ENCODE measurements at places on chromosomes 7 and 10.

GRCh38 chr7:124812764-124813163 lies 47.2 kb upstream of the GPR37 start:
- DNase-seq = no peak

DNA sequence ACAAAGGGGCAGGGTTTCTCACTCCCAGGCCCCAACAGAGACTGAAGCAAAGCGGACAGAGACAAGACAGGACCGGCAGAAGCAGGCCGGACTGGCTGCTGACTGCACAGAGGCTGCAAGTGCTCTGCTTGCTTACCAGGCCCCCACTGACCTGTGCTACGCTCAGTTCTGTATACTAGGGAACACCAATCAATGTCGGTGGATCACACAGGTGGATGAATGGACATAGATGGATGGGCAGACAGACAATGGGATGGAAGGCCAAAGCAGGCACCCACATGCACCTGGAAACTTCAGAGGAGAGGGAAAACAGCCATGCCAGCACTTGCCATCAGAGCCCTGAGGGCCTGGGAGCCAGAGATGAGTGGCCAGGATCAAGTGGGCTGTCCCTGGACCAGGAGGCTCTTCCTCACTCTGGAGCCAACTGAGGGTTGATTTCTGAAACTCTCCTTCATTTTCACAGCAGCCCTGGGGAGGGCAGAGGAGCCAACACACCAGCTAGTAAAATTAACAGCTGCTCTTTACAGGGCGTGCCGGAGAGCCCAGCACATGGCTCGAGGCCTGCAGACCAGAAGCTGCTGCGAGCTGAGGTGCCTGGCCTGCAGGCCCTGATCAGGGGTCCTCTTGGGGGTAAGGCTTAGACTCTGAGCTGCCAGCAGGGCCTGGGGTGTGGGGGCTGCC lies 243.6 kb downstream of the KCNMA1 start:
- no peak for DNase-seq

DNA sequence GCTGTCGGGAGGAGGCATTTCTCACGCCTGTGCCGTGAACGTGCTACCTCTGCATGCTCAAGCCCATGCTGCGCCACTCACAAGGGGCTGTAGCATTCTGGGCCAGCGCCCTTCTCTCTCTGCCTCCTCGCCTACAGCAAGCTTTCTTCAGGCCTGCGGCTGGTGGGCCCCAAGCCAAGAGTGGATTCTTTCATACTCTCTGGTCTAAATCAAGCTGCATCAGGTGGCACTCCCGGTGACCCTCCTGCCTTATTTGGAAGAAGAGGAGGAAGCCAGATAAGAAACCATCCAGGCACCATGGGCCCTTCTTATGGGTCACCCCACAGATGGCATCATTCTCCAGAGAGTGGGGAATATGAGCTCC lies 86.7 kb upstream of the DUSP5 start:
- DNase-seq = no peak

- DNase-seq = no peak
Observed at GRCh38 chr7:113094517-113095249, 8.1 kb upstream of the GPR85 start.

GRCh38 chr10:88028654-88029053 lies 165.2 kb downstream of the PTEN start:
- DNase-seq = no peak

GRCh38 chr7:19117091-19117869 lies at the start of gene TWIST1:
TSS of gene TWIST1 (minus strand) at chr7:19117636. CDS start at chr7:19117321, 315 bp downstream.
- DNase-seq = no peak

DNA sequence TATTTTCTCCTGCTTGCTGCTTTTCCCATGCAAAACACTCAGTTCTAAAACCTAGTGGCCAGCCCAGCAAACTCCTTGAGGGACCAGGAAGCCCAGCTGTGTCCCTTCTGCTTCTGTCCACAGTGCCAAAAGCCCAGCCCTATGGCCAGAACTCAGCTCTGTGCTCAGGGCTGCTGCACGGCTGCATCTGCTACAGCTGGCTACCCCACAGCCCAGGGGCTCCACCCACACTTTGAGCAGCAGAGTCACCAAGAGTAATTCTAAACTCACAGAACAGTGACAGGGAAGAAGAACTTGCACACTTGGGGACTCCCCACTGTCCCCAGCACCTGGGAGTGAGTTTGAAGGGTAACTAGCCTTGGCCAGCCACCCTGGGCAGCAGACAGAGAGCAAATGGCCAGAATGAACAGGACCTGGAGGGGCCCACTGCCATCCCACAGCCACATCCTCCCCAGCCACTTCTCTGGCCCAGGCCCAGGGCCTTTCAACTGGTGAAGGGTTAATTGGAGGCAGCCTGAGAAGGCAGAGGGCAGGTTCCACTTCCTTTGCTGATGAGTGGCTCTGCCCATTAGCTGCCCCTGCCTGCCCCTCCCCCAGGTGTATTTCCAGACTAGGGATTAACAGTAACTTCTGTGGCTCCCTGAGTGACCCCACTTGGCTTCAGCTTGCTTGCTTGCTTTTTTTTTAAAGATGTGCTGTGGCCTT lies 28.1 kb upstream of the TRIM8 start:
- DNase-seq = no peak
